CD4-positive, CD25-positive, alpha-beta regulatory T cell (primary cell): ENCODE measurements at places on chromosomes 7 and 10. TPM values are rescaled to one million over a fixed set of nuclear protein-coding genes. Genes with fewer than 3 reads are reported as not detected.

Gene WNT8B
- polyA plus RNA-seq, result not detected

Gene SPOCK2
- 265 TPM for polyA plus RNA-seq

Gene ANKRD26
- polyA plus RNA-seq, result 2.1 TPM

Gene LIPN
- 0.67 TPM for polyA plus RNA-seq

Gene GIMAP1
- polyA plus RNA-seq, result 64.1 TPM

Gene WASL
- polyA plus RNA-seq, result 1.5 TPM

GRCh38 chr7:3559278-3559677 is 258.2 kb downstream of the SDK1 start:
- DNase-seq, result no peak
- no peaks in the 10 kb centered on the region for H3K4me1 ChIP-seq
- H3K27me3 ChIP-seq, result peaks cover 6% of the 10 kb centered on the region
- H3K36me3 ChIP-seq, result no peaks in the 10 kb centered on the region
- H3K4me3 ChIP-seq, result no peak overlapping the region
- H3K27ac ChIP-seq, result no peak overlapping the region

- no peaks in the 10 kb centered on the region for H3K36me3 ChIP-seq
- peaks cover 3% of the 10 kb centered on the region for H3K27me3 ChIP-seq
Measured at GRCh38 chr7:5580714-5581395, 157.2 kb upstream of the TNRC18 start.

DNA sequence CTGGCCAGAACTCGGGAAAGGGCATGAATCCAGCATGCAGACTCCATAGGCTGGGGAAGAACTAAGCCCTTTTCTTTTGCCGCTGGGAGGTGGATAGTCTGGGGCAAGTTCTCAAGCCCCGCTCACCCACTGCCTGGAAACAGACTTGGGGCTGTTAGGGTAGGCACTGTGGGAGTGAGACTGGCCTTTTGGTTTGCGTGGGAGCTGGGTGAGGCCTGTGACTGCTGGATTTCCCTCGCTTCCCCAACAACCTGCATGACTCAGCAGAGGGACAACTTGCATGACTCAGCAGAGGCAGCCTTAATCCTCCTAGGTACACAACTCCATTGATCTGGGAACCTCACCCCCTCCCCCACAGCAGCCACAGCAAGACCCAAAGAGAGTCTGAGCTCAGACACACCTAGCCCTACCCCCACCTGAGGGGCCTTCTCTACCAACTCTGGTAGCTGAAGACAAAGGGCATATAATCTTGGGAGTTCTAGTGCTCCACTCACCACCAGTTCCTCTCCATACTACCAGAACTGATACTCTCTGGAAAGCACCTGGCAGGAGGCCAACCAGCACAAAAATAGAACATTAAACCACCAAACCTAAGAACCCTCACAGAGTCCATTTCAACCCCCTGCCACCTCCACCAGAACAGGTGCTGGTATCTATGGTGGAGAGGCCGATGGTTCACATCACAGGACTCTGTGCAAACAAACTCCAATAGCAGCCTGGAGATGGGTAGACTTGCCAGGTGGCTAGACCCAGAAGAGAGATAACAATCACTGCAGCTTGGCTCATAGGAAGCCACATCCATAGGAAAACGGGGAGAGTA is 81.4 kb upstream of the LAMB4 start:
- H3K36me3 ChIP-seq, result no peaks in the 10 kb centered on the region
- H3K4me3 ChIP-seq, result no peak overlapping the region
- H3K27me3 ChIP-seq, result no peaks in the 10 kb centered on the region
- no peaks in the 10 kb centered on the region for H3K4me1 ChIP-seq
- H3K27ac ChIP-seq, result no peak overlapping the region

DNA sequence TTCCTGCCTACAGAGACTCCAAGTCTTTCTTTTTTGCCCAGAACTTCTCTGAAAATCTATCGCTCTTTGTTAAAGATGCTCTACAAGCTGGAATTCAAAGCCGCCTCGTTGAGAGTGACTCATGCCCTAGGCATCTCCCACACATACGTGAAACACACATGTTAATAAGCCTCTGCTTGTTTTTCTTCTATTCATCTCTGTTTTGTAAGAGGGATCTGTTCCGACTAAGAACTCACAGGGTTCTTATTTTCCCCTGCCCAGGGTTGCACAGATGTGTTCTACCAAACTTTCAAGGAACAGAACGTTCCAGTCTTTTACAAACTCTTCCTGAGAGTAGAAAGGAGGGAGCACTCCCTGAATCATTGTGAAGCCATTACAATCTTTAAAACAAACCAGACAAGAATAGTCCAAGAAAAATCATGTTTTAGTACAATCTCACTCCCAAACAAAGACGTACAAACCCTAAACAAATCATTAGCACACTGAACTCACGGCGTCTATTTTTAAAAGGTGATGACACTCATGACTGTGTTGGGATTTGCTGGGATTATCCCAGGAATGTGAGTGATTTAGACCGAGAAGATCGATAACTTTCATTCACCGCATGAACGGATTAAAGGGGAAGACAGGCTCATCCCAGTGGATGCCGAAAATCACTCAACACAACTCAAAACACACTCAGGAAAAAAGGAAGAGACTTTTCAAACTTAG is 55.3 kb upstream of the INPP5A start:
- no peaks in the 10 kb centered on the region for H3K36me3 ChIP-seq
- no peaks in the 10 kb centered on the region for H3K27me3 ChIP-seq
- DNase-seq, result no peak
- no peaks in the 10 kb centered on the region for H3K4me1 ChIP-seq

DNA sequence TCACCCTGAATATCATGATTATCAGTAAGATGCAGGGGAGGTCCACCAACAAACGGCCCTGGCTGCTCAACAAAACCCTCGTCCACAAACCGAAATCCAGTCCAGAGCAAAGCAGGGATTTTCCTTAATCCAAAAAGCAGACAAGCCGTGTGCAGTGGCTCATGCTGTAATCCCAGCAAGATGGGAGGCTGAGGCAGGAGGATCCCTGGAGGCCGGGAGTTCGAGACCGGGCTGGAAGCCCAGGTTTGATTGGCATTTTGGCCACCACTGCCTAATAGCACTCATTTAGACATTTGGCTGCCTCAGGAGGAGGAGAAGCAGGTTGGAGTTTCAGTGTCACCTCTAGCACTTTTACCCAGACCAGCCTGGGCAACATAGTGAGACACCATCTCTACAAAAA is 562.0 kb upstream of the AUTS2 start:
- no peaks in the 10 kb centered on the region for H3K27me3 ChIP-seq
- no peaks in the 10 kb centered on the region for H3K36me3 ChIP-seq
- no peak overlapping the region for H3K27ac ChIP-seq
- no peak for DNase-seq
- no peaks in the 10 kb centered on the region for H3K4me1 ChIP-seq
- no peak overlapping the region for H3K4me3 ChIP-seq

GRCh38 chr7:121204537-121204936 is 124.3 kb upstream of the WNT16 start:
- no peak overlapping the region for H3K4me3 ChIP-seq
- no peak overlapping the region for H3K27ac ChIP-seq
- no peaks in the 10 kb centered on the region for H3K36me3 ChIP-seq

- DNase-seq, result no peak
- H3K36me3 ChIP-seq, result no peaks in the 10 kb centered on the region
- no peak overlapping the region for H3K4me3 ChIP-seq
- H3K4me1 ChIP-seq, result no peaks in the 10 kb centered on the region
- no peak overlapping the region for H3K27ac ChIP-seq
Measured at GRCh38 chr7:117674617-117675016, 194.8 kb downstream of the CFTR start.

- H3K27ac ChIP-seq, result no peak overlapping the region
- peak; percentile 16 for DNase-seq
Measured at GRCh38 chr10:119817991-119818888, 54.4 kb downstream of the MCMBP start.

DNA sequence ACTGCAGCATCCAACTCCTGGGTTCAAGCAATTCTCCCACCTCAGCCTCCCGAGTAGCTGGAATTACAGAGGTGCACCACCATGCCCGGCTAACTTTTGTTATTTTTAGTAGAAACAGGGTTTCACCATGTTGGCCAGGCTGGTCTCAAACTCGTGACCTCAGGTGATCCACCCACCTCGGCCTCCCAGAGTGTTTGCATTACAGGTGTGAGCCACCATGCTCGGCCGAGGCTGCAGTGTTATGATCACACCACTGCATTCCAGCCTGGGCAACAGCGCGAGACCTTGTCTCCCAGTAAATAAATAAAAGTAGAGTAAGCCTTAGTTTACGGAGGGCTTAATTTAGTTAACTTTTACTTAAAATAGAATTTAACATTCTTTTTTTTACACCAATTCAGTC is 23.7 kb upstream of the IGF2BP3 start:
- peaks cover 10% of the 10 kb centered on the region for H3K4me1 ChIP-seq
- H3K36me3 ChIP-seq, result no peaks in the 10 kb centered on the region
- DNase-seq, result no peak
- H3K4me3 ChIP-seq, result no peak overlapping the region

DNA sequence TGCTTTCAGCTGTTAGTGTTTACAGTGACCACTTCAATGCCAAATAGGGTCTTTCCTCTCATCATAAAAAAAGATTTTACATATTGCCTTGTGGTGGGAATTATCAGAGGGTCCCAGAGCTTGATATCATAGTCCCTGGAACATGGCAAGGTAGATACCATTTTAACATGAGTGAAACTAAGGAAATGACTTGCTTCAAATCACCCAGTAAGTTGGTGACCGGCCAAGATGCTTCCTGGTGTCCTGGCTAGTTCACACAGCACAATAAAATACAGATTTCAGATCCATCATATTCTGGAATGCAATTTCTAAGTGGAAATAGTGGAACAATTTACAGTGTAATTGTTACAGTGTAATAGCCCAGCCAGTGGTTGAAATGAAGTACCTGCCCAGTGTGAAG is 36.6 kb downstream of the CNNM1 start:
- no peaks in the 10 kb centered on the region for H3K36me3 ChIP-seq
- no peaks in the 10 kb centered on the region for H3K4me1 ChIP-seq
- DNase-seq, result no peak
- peaks cover 9% of the 10 kb centered on the region for H3K27me3 ChIP-seq
- H3K27ac ChIP-seq, result no peak overlapping the region
- H3K4me3 ChIP-seq, result no peak overlapping the region

- H3K4me1 ChIP-seq, result no peaks in the 10 kb centered on the region
- no peak for DNase-seq
- no peak overlapping the region for H3K27ac ChIP-seq
- no peak overlapping the region for H3K4me3 ChIP-seq
- peaks cover 7% of the 10 kb centered on the region for H3K27me3 ChIP-seq
- H3K36me3 ChIP-seq, result no peaks in the 10 kb centered on the region
Measured at GRCh38 chr10:27661514-27662286, 83.9 kb downstream of the MKX start.

DNA sequence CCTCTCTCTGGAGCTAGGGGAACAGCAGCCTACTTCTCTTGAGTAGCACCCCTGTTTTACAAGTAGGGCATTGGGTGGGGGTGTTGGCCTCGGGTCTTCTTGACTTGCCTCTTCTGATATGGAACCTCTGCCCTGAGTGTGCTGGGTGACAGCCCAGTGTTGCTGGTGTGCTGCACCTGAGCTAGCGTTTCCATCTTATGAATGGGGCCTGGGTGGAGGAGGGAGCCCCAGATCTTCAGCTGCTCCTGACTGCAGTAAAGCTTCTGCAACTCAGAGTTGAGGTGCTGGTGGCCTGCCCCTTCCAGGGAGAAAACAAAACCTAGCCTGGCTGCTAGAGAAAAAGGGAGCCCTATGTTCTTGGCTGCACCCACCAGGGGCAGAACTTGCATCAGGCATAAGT is 202.5 kb upstream of the SHH start:
- no peak overlapping the region for H3K27ac ChIP-seq
- H3K4me3 ChIP-seq, result no peak overlapping the region
- no peaks in the 10 kb centered on the region for H3K36me3 ChIP-seq
- no peaks in the 10 kb centered on the region for H3K27me3 ChIP-seq
- DNase-seq, result no peak
- no peaks in the 10 kb centered on the region for H3K4me1 ChIP-seq

- H3K4me3 ChIP-seq, result no peak overlapping the region
- no peaks in the 10 kb centered on the region for H3K27me3 ChIP-seq
- no peak for DNase-seq
- H3K27ac ChIP-seq, result no peak overlapping the region
- no peaks in the 10 kb centered on the region for H3K4me1 ChIP-seq
Measured at GRCh38 chr7:30226614-30227268, 57.7 kb upstream of the ZNRF2 start.

DNA sequence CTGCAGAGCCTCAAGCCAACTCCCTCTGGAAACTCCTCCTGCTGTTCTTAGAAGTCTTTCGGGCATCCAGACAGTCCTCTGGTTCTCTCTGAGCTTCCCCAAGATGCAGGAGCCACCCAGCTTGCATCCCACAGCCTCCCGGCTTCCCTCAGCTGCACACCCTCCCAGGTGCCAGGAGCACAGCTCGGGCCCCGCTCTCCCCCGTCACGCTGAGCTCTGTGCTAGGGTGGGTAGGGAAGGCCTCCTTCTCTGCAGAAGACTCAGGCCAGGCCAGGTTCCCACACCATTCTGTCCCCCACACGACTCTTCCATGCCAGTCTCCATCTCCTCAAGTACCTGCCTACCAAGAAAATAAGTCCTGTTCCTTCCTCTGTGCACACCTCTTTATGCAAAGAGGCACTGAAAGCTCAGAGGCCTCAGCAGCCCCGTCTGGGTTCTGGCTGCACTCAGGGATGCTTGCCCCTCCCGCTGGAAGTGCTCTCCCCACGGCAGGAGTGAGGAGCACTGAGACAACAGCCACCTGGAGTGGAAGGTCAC is 537.1 kb downstream of the PTPRN2 start:
- H3K27me3 ChIP-seq, result no peaks in the 10 kb centered on the region
- no peak overlapping the region for H3K27ac ChIP-seq
- no peak for DNase-seq

DNA sequence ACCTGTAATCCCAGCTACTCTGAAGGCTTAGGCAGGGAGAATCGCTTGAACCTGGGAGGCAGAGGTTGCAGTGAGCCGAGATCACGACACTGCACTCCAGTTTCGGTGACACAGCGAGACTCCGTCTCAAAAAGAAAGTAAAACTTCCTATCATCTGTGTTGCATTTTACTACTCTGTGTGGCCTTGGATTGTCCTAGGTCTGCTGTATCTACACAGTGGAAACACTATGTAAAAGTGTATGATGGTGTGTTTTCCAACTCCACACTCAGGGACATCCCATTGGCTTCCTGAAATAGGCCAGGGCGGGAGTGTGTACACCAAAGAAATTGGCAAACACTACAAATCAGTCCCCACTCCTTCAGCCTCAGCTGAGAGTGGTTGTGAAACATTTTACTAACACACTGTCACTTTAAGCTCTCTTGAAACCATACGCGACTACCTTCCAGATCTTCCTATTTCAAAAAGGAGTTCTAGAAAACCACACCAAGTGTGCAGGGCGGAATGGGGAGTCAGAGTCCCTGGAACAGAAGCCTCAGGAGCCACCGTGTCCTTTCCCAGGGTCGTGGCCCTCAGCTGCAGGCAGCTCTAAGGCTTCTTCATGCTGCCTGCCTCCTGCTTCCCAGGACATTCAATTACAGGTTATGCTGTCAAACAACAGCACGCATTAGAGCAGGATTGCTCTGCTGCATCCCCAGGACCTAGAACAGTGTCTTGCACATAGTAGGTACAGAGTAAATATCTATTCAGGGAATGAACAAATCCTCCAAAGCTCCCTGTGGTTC is 275.4 kb downstream of the PARD3 start:
- H3K36me3 ChIP-seq, result no peaks in the 10 kb centered on the region
- DNase-seq, result no peak
- H3K27me3 ChIP-seq, result no peaks in the 10 kb centered on the region
- H3K4me1 ChIP-seq, result no peaks in the 10 kb centered on the region
- H3K27ac ChIP-seq, result no peak overlapping the region
